Bone marrow (tissue), 2 donors: ENCODE measurements at places on chromosomes 11 and 22.

GRCh38 chr22:19522881-19523239, 1.4 kb downstream of the CLDN5 start:
- no peak for DNase-seq

GRCh38 chr11:5553343-5553742, 5.0 kb upstream of the OR52H1 start:
- DNase-seq: no peak

DNA sequence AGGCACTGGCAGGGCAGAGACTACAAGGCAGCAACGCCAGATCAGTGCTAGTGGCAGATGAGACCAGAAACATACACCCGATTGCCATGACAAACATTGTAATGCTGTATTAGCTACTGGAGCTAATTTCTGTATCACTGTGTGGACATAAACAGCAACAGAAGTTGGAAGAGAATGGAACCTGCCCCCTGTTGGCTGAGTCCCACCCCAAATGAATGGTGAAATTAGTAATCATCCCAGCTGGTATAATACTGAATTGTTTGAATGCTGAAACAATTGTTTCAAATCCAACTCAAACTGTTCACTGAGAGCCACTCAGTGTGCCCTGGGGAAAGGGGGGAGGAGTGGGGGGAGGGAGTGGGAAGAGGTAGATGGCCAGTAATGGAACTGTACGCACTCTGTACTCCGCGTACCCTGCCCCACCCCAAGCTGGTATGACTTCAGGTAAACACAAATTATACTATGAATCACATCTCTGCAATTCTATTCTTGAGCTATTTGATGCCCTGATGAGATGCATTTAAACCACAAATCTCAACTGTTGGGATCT, 11.2 kb upstream of the BIRC3 start:
- no peak for DNase-seq

- no peak for DNase-seq
These were observed 70.4 kb downstream of the ELFN2 start for GRCh38 chr22:37356922-37357321.

GRCh38 chr11:74989260-74989638, 516 bp downstream of the NEU3 start:
- no peak for DNase-seq

- DNase-seq: no peak
These were observed 58.6 kb downstream of the BRD1 start for GRCh38 chr22:49768951-49769690.

DNA sequence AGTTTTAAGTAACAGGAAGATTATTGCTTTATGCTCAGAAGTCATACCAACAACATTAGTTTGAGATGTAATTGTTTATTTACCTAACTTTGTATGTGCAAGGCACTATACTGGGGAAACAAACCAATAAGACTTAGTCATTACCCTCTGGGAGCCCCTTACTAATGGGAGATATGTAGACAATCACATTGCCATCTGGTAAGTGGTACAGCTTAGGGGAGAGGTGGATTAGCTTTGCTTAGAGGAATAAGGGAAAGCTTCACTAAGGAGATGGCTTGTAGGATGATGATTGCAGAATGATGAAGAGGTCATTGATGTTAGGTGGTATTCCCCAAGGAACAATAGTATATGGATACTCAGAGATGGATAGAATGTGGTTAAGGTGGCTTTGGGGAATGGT, 17.5 kb downstream of the EMSY start:
- no peak for DNase-seq

DNA sequence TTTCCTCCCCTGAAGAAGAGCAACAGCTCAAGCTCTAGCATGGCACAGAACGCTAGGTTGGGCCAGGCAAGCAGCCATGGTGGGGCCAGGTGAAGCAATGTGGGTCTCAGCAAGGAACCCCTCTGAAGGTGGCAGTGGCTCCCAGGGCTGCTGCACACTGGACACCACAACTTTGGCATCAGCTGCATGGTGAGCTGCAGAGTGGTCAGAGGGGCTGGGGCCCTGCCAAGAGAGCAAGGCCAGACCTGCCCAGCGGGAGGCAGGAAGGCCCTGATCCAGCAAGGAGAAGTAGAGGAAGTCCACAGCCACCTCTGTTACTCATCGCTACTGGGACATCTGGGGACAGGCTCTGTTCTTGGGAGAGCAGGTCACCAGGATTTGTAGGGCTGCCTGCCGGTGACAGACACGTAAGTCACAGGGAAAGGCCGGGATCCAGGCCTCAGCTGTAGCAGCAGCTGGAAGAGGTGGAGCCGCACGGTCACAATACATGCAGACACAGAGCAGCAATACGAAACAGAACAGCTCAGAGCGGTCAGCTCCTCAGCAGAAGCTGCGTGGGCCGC, 12.4 kb downstream of the CYB561A3 start:
- DNase-seq: no peak

DNA sequence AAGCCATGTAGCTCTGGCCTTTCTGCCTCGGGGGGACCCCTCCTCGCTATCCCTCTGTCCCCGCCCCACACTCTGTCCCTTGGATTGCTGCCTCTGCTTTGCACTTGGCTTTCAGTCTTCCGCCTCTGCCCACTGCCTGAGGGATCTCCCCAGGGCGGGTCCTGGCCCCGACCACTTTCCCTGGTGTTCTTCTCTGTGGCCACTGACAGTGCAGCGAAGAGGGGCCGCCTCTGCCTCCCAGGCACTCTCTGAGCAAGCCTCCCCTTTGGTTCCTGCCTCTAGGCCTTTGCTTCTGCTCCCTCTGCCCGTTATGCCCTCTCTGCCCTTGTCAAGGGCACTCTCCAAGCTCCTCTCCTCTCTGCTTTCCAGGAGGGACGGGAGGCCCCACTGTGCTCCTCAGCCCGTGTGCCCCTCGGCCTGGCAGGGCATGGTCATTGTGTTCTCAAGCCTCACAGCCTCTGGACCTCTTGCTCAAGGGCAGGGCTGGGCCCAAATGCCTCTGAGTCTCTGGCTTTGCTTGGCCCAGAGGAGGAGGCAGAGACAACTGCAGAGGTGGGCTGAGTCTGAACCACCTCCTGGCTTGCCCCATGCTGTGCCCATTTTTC, 5.5 kb upstream of the MPPED1 start:
- no peak for DNase-seq

DNA sequence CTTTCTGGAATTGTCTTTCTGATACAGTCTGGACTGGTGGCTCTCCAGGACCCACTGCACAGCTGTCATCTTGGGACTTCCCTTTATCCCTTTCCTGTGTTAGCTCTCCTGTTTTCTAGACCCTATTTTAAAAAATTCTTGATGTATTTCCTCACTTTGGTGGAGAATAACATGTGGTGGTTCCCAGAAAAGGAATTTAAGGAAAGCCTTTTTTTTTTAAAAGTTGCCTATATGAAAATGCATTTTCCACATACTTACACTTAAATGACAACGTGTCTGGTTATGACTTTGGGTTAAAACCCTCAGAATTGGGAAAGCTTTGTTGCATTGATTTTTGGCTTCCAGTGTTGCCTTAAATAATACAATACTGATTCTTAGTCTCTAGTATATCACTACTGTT, 400.7 kb downstream of the TMEM135 start:
- DNase-seq: no peak
